Fibroblast of lung (primary cell): ENCODE measurements at places on chromosomes 4 and X.

DNA sequence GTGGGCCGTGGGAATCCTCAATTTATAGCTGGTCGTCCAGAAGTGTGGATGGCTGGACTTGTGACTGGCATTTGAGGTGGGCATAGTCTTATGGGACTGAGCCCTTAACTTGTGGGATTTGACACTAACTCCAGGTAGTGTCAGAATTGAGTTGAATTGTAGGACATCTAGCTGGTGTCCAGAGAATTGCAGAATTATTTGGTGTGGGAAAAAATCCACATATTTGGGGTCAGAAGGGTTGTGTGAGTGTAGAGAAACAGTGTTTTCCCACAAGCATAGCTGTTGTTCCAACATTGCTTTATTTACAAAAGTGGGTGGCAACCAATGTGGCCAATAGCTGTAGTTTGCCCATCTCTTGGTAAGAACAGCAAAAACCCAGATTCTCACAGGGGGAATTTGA is 91.3 kb downstream of the MOSPD2 start:
- H3K4me1 ChIP-seq: no peaks in the 10 kb centered on the region
- peak; percentile 33 for DNase-seq
- no peaks in the 10 kb centered on the region for H3K27me3 ChIP-seq
- no peak overlapping the region for H3K27ac ChIP-seq
- H3K4me3 ChIP-seq: no peak overlapping the region

DNA sequence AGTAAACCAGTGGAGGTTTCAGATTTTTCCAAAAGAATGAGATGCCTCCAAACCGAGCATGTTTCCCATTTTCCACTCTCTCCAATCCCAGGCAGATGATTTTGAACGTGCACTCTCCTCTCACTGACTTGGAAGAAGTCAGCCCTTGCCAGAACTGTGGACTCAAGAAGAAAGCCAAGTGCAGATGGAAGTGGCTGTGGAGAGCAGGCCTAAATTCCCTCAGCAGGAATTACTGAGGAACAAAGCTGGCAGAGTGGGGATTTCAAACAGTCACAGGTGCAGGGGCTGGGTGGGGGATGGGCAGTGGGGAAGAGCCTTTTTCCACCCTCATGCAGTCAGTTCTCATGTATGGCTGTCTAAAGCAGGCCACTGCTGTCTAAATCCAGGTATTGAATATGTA is 83.5 kb upstream of the PLAC1 start:
- no peaks in the 10 kb centered on the region for H3K36me3 ChIP-seq
- no peak overlapping the region for H3K4me3 ChIP-seq
- peaks cover 3% of the 10 kb centered on the region for H3K4me1 ChIP-seq
- no peaks in the 10 kb centered on the region for H3K27me3 ChIP-seq

DNA sequence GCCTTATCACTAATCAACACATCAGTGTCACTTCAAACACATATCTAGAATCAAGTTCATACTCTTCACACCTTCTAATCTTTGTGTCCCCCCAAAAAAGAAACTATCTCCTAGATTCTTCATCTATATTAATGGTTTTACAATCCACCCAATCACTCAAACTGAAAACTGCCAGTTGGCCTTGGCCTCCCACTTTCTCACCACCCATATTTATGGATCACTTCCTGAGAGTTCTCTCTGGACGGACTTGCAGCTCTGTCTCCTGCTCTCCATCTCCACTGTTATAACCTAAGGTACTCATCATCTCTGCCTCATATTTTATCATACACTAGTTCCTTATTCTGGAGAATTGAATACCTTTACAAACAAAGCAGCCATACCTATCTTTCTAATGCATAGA is 106.1 kb upstream of the ATOH1 start:
- no peak for DNase-seq
- H3K27me3 ChIP-seq: no peaks in the 10 kb centered on the region
- no peak overlapping the region for H3K27ac ChIP-seq

DNA sequence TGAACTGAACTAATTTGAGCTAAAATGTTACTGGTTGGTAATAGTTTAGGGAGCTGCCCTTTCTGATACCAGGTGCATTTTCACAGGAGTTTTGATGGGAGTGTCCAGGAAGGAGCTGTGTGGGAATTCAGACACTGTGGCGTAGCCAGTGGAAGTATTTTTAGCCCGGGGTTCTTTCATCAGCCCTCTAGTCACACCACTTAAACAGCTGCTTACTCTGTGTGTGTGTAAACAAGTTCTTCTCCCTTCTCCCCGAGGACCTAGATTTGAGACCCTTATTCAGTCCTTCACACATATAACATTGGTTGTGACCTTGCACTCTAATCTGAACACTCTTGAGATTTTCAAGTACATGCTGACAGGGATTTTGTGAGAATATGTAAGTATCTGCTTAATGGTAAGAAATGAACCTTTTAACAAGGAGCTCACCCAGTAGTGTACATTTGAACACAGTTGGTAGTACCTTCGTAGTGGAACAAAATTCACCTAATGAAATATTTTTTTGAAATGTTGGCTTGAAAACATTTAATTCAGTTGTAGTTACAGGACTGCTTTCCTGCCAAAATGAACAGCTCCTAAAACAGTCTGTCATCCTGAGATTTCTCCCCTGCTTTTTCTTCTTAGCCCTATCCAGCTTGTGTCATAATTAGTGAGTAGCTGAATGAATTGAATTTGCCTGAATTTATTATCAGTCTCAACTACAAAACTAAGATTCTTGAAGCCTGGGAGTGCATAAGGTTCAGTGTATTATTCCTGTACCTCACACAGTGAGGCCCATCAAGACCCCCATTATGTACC is 61.8 kb downstream of the BMPR1B start:
- no peaks in the 10 kb centered on the region for H3K4me1 ChIP-seq
- no peak overlapping the region for H3K27ac ChIP-seq
- no peak overlapping the region for H3K4me3 ChIP-seq
- DNase-seq: no peak
- H3K36me3 ChIP-seq: no peaks in the 10 kb centered on the region

DNA sequence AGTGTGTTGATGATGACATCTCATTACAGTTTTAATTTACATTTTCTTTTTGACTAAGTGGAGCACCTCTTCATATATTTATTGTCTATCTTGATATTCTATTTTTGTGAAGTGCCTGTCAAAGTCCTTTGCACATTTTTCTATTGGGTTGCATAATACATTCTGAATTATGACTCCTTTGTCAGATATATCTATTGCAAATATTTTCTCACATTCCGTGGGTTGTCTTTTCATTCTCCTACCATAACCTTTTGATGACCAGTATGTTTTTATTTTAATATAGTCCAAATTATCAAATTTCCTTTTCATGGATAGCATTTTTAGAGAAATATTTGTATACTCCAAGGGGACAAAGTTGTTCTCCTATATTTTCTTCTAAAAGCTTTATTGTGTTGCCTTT is 126.4 kb downstream of the PJA1 start:
- DNase-seq: no peak
- no peaks in the 10 kb centered on the region for H3K27me3 ChIP-seq
- H3K4me3 ChIP-seq: no peak overlapping the region
- H3K4me1 ChIP-seq: no peaks in the 10 kb centered on the region
- no peak overlapping the region for H3K27ac ChIP-seq

DNA sequence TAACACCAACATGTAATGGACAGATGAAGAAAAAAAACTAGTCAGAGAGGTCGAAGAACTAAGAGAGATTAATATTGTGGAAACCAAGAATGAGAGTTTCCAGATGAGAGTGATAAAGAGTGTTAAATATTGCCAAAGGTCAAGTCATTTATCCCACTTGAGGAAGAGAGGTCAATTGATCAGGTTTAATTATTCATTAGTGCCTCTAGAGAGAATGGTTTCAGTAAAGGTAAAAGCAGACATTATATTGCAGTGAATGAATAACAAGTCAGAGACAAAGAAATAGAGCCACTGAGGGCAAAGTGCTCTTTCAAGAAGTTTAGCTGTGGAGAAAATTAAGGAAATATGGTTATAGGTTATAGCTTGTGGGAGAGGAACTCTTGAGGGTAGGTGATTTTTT is 263.1 kb downstream of the GUCY2F start:
- no peak for DNase-seq
- no peak overlapping the region for H3K27ac ChIP-seq
- H3K36me3 ChIP-seq: no peaks in the 10 kb centered on the region
- no peaks in the 10 kb centered on the region for H3K27me3 ChIP-seq
- no peak overlapping the region for H3K4me3 ChIP-seq

GRCh38 chrX:2828344-2828958 is at the start of gene GYG2:
GYG2 (plus strand) TSS chrX:2828930; CDS start chrX:2830189, 1,259 bp downstream.
- no peak within 1 kb of the TSS for H3K4me3 ChIP-seq
- H3K4me1 ChIP-seq: no peaks in the 10 kb centered on the region
- no peaks in the 10 kb centered on the region for H3K27me3 ChIP-seq
- H3K27ac ChIP-seq: no peak within 1 kb of the TSS
- H3K36me3 ChIP-seq: no peaks in the 10 kb centered on the region

DNA sequence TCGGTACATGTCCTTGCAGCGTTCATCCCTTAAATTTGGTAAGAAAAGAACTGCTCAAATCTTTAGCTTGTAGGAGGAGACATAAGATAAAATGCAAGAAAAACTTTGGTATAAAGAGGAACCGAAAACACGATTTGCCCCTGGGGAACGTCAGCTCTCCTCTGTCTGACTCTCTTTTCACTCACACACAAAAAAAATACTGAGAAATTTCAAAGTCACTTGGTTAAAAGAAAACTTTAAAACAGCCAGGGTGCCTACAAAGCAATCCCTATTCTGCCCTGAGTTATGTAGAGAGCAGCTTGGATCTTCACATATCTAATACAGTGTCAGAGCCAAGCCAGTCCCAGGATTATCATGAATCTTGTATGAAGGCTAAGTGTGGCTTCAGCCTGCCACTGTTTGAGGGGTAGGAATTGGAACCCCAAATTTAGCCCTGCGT is 248.5 kb upstream of the CXXC4 start:
- no peak overlapping the region for H3K4me3 ChIP-seq
- no peaks in the 10 kb centered on the region for H3K27me3 ChIP-seq
- no peak overlapping the region for H3K27ac ChIP-seq
- H3K36me3 ChIP-seq: no peaks in the 10 kb centered on the region
- no peak for DNase-seq

GRCh38 chr4:5746829-5747737 is 36.1 kb downstream of the EVC start:
- H3K27ac ChIP-seq: peak overlapping the region; percentile 62
- H3K4me1 ChIP-seq: peaks cover 19% of the 10 kb centered on the region
- DNase-seq: peak; percentile 41
- no peak overlapping the region for H3K4me3 ChIP-seq

GRCh38 chr4:73967866-73968265 is 14.0 kb downstream of the PF4 start:
- no peaks in the 10 kb centered on the region for H3K4me1 ChIP-seq
- H3K36me3 ChIP-seq: no peaks in the 10 kb centered on the region
- no peak for DNase-seq
- no peaks in the 10 kb centered on the region for H3K27me3 ChIP-seq
- no peak overlapping the region for H3K4me3 ChIP-seq

GRCh38 chrX:20515841-20516461 is 249.2 kb upstream of the RPS6KA3 start:
- H3K27me3 ChIP-seq: no peaks in the 10 kb centered on the region
- H3K4me1 ChIP-seq: peaks cover 6% of the 10 kb centered on the region
- H3K27ac ChIP-seq: peak overlapping the region; percentile 74
- DNase-seq: peak; percentile 82

- DNase-seq: no peak
- no peaks in the 10 kb centered on the region for H3K27me3 ChIP-seq
- no peaks in the 10 kb centered on the region for H3K36me3 ChIP-seq
- no peak overlapping the region for H3K4me3 ChIP-seq
- H3K27ac ChIP-seq: no peak overlapping the region
Observed at GRCh38 chr4:98803251-98803650, 125.7 kb downstream of the EIF4E start.

- no peak overlapping the region for H3K27ac ChIP-seq
- no peaks in the 10 kb centered on the region for H3K36me3 ChIP-seq
- H3K4me3 ChIP-seq: no peak overlapping the region
Observed at GRCh38 chr4:146273204-146273901, 59.0 kb downstream of the REELD1 start.

- no peaks in the 10 kb centered on the region for H3K4me1 ChIP-seq
- DNase-seq: no peak
- no peaks in the 10 kb centered on the region for H3K27me3 ChIP-seq
- no peak overlapping the region for H3K27ac ChIP-seq
- H3K36me3 ChIP-seq: no peaks in the 10 kb centered on the region
- H3K4me3 ChIP-seq: no peak overlapping the region
Observed at GRCh38 chr4:27272217-27272616, 411.6 kb downstream of the STIM2 start.

DNA sequence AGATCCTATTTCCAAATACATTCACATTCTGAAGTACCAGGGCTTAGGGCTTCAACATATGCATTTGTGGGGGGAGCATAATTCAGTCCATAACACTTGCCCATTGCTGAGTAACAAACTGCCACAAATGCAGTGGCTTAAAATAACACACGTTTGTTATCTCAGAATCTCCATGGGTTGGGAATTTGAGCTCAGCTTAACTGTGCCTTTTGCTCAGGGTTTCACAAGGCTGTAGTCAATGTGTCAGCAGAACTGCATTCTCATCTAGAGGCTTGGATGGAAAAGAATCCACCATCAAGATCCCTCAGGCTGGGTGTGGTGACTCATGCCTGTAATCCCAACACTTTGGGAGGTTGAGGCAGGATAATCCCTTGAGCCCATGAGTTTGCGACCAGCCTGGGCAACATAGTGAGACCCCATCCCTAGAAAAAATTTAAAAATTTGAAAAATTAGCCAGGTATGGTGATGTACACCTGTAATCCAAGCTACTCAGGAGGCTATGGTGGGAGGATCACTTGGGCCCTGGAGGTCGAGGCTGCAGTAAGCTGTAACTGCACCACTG is 25.8 kb upstream of the TBL1X start:
- no peak overlapping the region for H3K27ac ChIP-seq
- no peaks in the 10 kb centered on the region for H3K4me1 ChIP-seq
- no peaks in the 10 kb centered on the region for H3K27me3 ChIP-seq

DNA sequence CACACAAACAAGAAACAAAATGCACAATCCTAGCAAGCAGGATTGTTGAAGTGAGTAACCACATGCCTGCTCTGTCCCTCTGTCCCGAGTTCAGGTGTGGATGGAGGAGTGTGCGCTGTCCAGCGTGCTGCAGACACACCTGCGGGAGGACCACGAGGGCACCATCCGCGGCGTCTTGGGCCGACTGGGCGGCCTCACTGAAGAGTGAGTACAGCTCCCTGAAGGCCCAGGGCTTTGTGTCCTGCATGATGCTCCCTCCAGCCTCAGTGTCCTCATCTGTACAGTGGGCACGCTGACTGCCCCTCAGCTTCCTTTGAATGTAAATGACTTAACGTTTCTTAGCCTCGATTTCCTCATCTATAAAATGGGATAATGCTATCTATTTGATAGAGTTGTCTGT is 82.5 kb downstream of the EVC start:
- H3K27ac ChIP-seq: no peak overlapping the region
- no peak for DNase-seq
- no peaks in the 10 kb centered on the region for H3K27me3 ChIP-seq
- H3K4me1 ChIP-seq: no peaks in the 10 kb centered on the region
- H3K36me3 ChIP-seq: peaks cover 8% of the 10 kb centered on the region

- DNase-seq: no peak
- no peak overlapping the region for H3K4me3 ChIP-seq
- no peaks in the 10 kb centered on the region for H3K36me3 ChIP-seq
- H3K4me1 ChIP-seq: peaks cover 10% of the 10 kb centered on the region
- H3K27me3 ChIP-seq: no peaks in the 10 kb centered on the region
Observed at GRCh38 chrX:153731117-153731844, 6.6 kb downstream of the ABCD1 start.
